Peyer's patch (tissue), 4 donors: ENCODE measurements at places on chromosomes 11 and 22. TPM values are rescaled to one million over a fixed set of nuclear protein-coding genes. Genes with fewer than 3 reads are reported as not detected.

DNA sequence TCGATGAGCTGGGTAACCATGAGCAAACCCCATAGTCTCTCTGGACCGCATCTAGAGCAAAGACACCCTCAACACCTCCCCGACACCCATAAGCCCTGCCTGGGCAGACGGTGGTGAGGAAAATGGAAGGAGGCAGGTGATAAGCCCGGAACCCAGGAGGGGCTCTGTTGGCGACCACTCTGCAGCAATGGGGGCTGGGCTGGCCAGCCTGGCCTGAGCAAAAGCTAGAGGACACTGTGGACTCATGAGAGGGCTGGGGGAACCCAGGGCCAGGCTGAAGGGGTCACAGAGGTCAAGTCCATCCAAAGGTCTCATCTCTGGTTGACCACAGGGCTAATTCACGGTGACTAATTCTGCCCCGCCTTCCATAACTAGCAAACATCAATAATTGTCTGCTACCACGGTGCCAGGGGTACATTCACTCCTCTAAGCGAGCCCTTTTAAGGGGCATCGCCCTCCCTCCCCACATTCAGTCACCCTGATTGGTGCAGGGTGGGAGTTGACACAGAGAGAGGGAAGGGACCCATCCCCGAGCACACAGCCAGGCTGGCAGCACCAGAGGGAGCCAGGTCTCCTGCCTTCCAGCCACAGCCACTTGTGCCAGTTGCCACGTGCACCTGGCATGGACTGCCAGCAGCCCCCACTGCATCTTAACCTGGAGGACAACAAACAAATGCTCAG is 4.0 kb downstream of the PYGM start:
- H3K36me3 ChIP-seq = no peaks in the 10 kb centered on the region
- peak; percentile 31 for DNase-seq
- H3K4me1 ChIP-seq = peaks cover 6% of the 10 kb centered on the region
- no peak overlapping the region for H3K27ac ChIP-seq
- no peak overlapping the region for H3K4me3 ChIP-seq
- no peaks in the 10 kb centered on the region for H3K27me3 ChIP-seq

DNA sequence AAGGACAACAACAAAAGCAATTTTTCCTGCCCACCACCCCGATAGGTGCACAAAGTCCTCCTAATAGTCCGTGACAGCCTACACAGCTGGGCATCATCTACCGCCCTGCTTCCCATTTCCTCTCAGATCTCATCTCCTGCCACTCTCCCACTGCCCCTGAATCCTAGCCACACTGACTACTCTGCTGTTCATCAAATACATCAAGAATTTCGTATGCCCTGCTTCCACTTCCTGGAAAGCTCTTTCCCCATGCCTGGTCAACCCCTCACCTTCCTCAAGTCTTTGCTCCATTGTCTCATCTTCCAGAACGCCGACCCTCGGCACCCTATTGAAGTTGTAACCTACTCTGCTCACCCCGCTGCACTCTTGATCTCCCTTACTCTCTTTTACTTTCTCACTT is 320.1 kb downstream of the OPCML start:
- H3K4me3 ChIP-seq = no peak overlapping the region
- no peak overlapping the region for H3K27ac ChIP-seq
- no peaks in the 10 kb centered on the region for H3K4me1 ChIP-seq
- H3K36me3 ChIP-seq = no peaks in the 10 kb centered on the region
- H3K27me3 ChIP-seq = no peaks in the 10 kb centered on the region
- DNase-seq = no peak

- H3K27ac ChIP-seq = no peak overlapping the region
- no peaks in the 10 kb centered on the region for H3K27me3 ChIP-seq
- H3K4me1 ChIP-seq = no peaks in the 10 kb centered on the region
- no peaks in the 10 kb centered on the region for H3K36me3 ChIP-seq
- H3K4me3 ChIP-seq = no peak overlapping the region
These were observed 15.7 kb upstream of the FBXO3 start for GRCh38 chr11:33790040-33790439.

Gene ZNF280A
- total RNA-seq = not detected

GRCh38 chr22:47132428-47132825 is 370.0 kb downstream of the TBC1D22A start:
- no peaks in the 10 kb centered on the region for H3K27me3 ChIP-seq
- H3K4me1 ChIP-seq = peaks cover 3% of the 10 kb centered on the region
- H3K4me3 ChIP-seq = no peak overlapping the region
- H3K36me3 ChIP-seq = no peaks in the 10 kb centered on the region

GRCh38 chr11:19670030-19670791 is 42.4 kb upstream of the NAV2 start:
- H3K4me3 ChIP-seq = no peak overlapping the region
- no peaks in the 10 kb centered on the region for H3K36me3 ChIP-seq
- no peaks in the 10 kb centered on the region for H3K27me3 ChIP-seq
- no peaks in the 10 kb centered on the region for H3K4me1 ChIP-seq
- H3K27ac ChIP-seq = no peak overlapping the region

Gene C11orf16
- total RNA-seq = not detected

- H3K27me3 ChIP-seq = no peaks in the 10 kb centered on the region
- no peak overlapping the region for H3K4me3 ChIP-seq
- H3K4me1 ChIP-seq = no peaks in the 10 kb centered on the region
- H3K36me3 ChIP-seq = no peaks in the 10 kb centered on the region
- no peak overlapping the region for H3K27ac ChIP-seq
These were observed 8.1 kb downstream of the PC start for GRCh38 chr11:66950112-66950535.

Gene BCL2L13
- 35.2 TPM for total RNA-seq

DNA sequence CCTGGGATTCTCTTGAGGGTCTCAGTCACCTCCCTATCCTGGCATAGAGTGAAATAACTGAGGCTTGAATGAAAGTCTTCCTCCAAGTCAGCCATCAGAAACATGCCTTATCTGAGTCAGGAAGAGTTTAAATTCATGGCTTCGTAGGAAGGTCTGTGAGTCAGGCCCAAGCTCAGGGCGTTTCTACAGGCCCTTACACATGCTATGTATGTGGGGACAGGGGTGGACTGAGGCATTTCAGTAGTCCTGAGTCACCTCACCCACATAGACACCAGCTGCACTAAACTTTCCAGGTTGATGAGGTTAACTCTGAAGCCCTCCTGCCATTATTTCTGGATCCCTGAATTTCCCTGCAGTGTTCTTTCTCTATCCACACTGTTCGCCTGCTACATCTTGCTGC is 134.6 kb upstream of the RCN1 start:
- DNase-seq = no peak
- no peak overlapping the region for H3K4me3 ChIP-seq
- H3K36me3 ChIP-seq = no peaks in the 10 kb centered on the region
- H3K4me1 ChIP-seq = no peaks in the 10 kb centered on the region
- H3K27ac ChIP-seq = no peak overlapping the region

DNA sequence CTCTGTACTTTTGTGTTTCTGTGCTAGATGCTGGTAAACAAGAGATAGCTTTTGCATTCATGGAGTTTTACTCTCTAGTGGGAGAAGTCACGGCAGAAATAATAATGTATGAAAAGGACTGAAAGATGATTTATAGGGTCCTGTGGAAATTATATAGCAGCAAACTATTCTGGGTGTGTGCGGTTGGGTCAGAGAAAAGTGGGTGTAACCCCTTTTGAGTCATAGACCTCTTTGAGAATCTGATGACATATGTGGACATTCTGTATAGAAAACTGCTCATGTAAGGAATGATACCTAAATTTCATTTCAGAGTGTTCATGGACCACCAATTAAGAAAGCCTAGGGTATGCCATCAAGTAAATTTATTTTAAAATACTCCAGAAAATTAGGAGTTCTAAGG is 54.4 kb downstream of the TMEM135 start:
- no peaks in the 10 kb centered on the region for H3K27me3 ChIP-seq
- no peak for DNase-seq
- H3K27ac ChIP-seq = no peak overlapping the region
- H3K4me3 ChIP-seq = no peak overlapping the region
